EH (cell line): ENCODE measurements at places on chromosomes 2 and 18.

DNA sequence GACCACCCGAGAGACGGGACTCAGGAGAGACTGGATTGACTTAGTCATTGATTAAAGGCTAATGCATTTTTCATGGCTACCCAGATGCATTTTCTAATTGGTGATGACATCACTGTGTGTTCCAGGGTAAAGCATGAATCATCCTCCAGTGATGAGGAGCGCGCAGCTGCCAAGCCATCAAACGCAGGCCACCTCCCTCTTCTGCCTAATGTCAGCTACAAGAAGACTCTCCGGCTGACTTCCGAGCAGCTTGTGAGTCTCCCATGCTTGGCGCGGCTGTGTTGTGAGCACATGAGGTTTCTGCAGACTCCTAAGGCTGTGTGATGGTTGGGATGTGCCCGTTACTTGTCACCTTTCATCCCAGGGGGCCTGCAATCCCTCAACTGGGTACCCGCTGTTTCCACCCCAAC, 56.4 kb downstream of the LPIN1 start:
- DNase-seq, result peak; percentile 70

- DNase-seq, result no peak
Observed at GRCh38 chr2:216131175-216131926, 22.2 kb downstream of the XRCC5 start.

GRCh38 chr2:52613064-52613463, 1154.5 kb upstream of the CHAC2 start:
- no peak for DNase-seq

- DNase-seq, result peak; percentile 57
Observed at GRCh38 chr2:102149644-102150455, 7.3 kb downstream of the IL1R1 start.
